Stimulated activated CD8-positive, alpha-beta memory T cell treated with anti-CD3 and anti-CD28 coated beads, Interleukin-7, amount 100 ng/mL, for 48 hours (primary cell): ENCODE measurements at places on chromosomes 6 and 20.

- DNase-seq: no peak
These were observed 29.7 kb downstream of the STK35 start for GRCh38 chr20:2131366-2131765.

- DNase-seq: no peak
These were observed 12.6 kb downstream of the SYNJ2 start for GRCh38 chr6:157994125-157994795.

DNA sequence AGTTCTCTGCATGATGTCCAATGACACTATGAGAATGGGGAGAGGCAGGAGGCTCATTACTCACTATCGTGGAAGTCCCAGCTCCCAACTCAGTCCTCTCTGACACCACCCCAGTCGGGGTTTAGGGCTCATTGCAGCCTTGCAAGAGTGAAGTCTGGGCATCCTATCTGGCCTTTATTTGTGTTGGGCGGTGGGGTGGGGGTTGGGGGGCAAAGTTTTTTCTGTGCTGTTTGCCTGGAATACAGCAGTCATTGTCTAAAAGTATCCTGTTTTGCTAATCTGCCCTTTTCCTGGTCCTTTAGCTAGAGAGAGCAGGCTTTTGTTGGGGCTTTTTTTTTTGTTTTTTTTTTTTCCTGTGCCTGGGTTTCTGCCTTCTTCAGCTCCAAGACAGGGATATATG is 174.2 kb downstream of the MYLK4 start:
- DNase-seq: no peak

DNA sequence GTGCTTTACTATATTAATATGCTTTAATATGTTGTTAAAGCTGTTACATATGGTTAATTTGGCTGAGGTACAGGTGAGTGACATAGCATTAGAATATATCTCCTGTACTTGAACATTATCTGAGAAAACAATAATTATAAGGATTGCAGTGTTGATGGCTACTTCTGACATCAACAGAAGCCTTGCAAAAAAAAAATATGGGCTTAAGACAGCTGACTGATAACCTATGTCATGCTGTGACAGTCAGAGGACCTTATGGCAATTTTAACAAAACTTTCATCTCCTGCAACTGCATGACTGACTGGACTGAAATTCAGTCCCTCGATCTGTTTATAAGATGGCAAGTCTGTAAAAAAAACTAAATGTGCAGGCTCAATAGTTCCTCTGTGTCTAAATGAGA is 27.5 kb upstream of the TBX18 start:
- DNase-seq: no peak

- DNase-seq: no peak
These were observed 42.8 kb downstream of the MRPL14 start for GRCh38 chr6:44084231-44085014.

DNA sequence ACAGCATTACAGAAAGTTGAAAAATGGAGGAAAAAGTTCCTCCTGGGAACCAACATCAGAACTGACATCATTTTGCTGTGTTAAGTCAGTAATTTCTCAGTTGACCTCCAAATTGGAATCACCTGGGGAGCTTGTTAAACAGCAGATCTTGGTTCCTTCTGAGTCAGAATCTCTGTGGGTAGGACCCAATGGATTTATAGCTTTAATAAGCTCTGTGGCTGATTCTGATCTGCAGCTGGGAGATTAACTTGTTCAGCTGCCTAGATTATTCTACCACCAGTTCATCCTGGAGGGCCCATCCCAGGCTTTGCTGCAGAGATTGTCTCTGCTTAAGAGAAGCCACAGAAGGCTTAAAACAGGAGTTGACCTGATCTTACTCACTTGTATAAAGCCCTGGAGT is 90.7 kb upstream of the POPDC3 start:
- no peak for DNase-seq

DNA sequence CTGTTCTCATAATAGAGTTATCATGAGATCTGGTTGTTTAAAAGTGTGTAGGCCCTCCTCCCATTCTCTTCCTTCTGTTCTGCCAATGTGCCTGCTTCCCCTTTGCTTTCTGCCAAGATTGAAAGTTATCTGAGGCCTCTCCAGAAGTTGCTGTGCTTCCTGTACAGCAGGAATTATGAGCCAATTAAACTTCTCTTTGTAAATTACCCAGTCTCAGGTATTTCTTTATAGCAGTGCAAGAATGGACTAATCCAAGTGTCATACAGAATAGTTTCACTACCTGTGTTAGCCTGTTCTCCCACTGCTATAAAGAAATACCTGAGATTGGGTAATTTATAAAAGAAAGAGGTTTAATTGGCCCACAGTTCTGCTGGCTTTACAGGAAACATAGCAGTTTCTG is 100.0 kb downstream of the CD24 start:
- no peak for DNase-seq

- DNase-seq: no peak
These were observed 87.2 kb upstream of the ADTRP start for GRCh38 chr6:11865680-11866300.

- no peak for DNase-seq
These were observed 115.7 kb upstream of the KCNG1 start for GRCh38 chr20:51138576-51138975.

DNA sequence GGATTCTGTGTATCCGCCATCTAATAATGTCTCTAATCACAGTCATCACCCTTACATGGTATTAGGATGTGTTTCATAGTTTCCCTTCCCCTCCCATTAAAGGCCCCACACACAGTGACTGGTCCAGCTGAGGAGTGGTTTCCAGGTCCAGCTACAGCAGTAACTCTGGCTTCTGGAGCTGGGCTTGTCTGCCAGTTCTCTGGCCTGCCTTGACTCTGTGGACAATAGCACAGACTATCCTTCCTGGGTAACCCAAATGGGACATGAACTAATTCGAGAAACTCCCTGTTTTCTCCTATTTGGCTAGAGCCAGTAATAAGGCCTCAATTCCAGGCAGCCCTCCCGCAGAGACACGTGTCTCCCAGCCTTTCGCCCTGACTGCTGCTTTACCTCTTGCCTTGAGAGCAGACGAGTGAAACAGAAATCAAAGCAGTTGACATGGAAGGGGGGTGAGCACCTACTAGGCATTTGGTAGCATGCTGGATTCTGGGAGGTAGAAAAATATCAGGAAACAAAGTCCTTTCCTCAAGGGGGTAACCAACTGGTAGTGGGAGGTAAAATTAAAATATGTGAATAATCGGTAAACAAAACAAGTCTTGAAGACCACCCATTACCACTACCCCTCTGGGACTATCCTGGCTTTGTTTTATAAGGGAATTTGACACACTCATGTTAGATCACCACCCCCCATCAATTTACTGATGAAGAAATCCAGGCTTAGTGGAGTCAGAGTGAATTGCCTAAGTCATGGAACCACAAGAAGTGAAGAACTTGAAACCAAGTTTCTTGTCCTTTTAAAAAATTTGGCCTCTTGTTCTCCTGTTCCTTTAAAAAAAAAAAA is 1.2 kb downstream of the TRAF3IP2 start:
- no peak for DNase-seq

- DNase-seq: no peak
These were observed 449.8 kb upstream of the RNF217 start for GRCh38 chr6:124512431-124512830.

DNA sequence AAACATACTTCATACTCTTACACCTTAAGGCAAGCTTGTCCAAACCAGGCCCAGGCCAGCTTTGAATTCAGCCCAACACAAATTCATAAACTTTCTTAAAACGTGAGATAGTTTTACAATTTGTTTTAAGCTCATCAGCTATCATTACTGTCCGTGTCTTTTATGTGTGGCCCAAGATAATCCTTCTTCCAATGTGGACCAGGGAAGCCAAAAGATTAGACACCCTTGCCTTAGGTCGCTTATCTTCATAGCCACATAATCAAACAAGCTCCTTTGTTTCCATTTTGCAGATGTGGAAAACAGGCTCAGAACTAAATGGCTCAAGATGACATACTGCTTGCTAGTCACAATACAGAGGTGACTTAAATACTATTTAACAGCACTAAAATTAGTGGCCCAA is 6.0 kb downstream of the SALL4 start:
- DNase-seq: no peak

DNA sequence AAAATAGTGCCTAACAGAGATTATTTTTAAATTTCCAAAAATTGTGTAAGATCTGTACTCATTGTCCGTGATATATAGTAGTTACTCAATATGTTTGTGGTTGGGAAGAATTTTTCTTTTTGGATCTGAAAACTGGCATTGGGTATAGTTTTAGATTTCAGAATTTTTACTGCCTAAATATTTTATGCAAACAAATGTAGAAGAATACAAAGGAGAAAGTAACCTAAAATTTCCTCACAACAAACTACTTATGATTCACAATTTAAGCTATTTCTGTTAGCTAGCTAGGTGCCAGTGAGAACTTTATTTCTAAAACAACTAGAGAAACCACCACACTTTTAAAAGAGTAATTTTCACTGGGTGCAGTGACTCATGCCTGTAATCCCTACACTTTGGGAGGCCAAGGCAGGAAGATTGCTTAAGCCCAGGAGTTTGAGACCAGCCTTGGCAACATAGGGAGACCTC is 38.8 kb downstream of the SESN1 start:
- no peak for DNase-seq

DNA sequence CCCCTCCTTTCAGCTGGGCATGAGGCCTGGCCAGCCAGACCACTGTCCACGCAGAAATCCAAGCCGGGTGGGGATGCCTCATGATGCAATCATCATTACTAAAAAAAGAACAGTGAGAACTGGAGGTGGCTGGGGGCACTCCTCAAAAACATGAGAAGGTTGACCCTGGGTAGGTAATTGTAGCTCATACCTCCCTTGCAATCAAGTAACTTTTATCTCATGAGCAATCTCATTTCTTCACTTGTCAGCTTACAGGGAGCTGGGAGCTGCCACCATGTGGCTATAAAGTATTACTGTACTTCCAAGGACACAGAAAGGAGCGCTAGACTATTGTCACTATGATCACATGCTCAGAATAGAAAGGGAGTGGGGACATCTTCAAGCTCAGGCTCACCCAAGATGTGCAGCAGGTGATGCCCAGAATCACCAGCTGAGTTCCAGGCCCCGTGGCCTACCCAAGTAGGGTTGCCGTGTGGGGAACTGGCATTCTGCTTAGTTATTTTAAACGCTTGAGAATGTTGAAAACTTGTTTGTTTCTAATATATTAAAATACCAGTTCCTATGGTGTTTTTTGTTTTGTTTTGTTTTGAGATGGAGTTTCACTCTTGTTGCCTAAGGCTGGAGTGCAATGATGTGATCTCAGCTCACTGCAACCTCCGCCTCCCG is 3.0 kb upstream of the CDH26 start:
- DNase-seq: no peak

DNA sequence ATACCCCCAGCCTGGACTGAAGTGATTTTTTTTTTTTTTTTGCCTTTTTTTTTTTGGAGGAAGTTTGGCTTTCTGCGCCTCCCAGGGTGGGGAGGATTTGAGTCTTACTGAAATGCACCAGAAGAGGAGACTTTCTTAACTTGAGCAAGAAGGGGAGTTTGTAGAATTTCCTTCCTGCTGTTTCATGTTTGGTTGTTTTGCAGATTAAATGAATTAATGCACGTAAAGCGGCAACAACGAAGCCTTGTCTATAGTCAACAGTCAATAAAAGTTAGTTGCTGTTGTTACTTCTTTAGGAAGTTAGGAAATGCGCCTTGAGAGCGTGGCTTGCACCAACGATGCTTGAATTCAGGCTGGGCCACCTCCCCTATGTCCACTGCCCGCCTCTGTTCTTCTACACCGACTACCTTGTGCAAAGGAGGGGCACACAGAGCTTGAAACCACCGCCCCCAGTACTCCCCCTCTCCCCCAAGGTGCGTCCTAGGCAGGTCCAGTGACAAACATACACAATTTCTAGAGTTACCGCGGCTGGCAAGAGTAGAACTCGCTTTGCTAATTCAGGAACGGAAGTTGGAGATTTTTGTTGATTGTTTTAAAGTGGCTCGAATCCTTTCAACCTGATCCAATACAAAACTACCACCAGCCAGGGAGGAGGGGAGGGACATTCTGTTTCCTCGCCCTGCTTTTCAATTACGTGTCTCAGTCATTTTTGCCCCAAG is 830 bp upstream of the CYP24A1 start:
- no peak for DNase-seq

DNA sequence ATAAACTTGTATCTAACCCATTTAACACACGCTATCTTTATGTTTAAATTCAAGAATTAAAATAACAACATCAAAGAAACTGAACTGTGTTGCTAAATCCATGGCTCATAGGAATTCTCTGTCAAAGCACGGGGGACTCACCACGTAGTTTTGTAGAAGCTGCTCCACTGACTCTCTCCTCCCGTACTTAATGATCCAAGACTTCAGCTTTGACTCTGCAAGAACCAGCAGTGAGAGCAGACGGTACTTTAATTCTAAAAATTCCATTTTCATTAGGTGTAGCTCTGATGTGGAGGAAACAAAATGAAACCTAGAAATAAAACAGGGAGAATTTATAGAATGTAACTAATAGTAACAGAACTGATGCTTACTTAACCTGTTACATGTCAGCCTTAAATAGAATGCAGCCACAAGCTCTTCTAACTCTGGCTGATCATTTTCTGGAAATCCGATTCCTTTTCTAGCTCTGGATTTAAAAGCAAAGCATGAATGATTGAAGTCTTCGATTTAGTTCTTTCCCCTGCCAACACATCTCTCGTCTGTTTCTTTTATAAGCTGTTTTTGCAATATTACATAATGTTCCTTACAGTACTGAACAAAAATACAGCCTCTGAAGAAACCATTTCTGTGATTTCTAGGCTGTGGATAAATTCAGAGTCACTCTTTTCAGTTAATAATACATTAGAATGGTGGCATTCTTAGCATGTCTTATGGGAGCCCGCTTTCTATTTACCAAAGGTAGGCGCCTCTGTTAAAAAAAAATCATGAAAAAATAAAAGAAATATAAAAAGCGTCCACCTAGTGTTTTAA is 165.5 kb downstream of the SYNE1 start:
- DNase-seq: no peak

- no peak for DNase-seq
These were observed 70.9 kb downstream of the SASH1 start for GRCh38 chr6:148413321-148414091.

DNA sequence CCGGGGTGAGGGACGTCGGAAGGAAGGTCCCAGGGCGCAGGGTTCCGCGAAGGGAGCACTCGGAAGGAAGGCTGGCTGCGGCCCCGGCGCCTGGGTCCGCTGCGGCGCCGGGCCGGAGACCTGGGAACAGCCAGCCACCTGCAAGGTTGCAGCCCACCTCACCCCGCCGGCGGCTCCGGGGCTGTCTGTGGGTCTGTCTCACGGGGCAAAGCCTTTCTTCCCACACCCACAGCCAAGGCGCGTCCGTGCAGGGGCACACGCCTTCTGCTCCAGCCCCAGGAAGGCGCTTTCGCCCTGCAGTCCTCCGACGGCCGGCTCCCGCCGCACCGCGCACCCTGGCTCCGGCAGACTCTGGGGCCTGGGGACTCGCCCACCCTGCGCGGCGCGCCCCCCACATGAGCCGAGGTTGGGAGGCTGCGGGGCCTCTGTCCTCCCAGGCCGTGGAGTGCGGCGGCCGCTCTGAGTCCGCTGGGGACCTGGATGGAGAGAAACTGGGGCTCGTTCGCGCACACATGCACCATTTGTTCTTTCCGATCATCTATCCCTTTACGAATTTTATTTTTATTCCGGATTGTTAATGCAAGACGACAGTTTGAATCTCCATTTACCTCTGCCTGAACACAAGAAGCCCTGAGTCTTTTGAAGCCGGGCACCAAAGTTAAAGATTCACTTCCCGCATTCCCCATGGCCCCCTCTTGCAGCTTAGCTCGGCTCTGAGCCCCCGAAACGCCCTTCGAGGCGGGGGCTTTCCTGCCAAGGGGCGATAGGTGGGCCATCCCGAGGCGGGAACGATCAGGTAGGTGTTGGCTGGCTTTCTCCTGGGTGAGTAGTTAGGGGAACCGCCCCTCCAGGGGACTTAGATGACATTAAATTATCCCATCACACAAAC is 4.5 kb upstream of the FOXC1 start:
- no peak for DNase-seq

GRCh38 chr6:23086100-23086499 is 516.7 kb downstream of the HDGFL1 start:
- DNase-seq: no peak
